ENCODE measurements at places on chromosomes 4 and X.

GRCh38 chrX:68842351-68842750, 13.5 kb downstream of the EFNB1 start:
- no peak for ATAC-seq

- ATAC-seq: no peak
These were observed 276.3 kb downstream of the STPG2 start for GRCh38 chr4:97866821-97867556.

DNA sequence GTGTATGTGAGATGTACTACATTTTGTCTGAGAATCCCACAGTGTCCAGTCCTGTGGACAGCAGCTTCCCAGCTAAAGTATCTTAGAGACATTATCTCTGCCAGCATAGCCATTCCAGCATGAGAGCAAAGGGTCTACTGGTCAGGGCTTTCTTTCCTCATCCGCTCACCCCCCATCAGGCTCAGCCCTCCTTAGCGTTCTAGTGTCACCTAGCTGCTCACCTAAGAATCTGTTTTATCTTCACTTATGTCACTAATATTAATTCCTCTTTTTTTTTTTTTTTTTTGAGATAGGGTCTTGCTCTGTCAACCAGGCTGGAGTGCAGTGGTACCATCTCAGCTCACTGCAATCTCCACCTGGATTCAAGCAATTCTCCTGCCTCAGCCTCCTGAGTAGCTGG, 15.6 kb downstream of the RUFY3 start:
- ATAC-seq: no peak

GRCh38 chr4:8175686-8176085, 17.1 kb upstream of the ABLIM2 start:
- ATAC-seq: no peak

GRCh38 chrX:110733166-110733565, 62.5 kb downstream of the CHRDL1 start:
- ATAC-seq: no peak

DNA sequence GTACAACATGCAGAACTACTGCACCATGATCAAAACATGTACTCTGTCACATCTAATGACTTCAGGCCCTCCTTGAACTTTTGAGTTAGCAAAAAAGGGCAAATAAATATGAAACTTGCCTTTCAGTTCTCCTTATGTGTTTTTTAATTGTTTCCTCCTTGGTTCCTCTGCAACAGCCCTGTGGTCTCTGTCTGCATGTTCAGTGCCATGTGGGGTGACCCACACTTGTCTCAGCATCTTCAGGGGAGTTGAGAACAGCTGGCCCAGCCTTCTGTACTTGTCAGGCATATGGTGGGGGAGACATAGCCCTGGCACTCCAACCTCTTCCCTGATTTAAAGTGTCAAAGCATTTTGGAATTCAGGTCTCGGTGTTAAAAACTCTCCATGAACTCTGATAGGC, 188.0 kb upstream of the PGRMC2 start:
- no peak for ATAC-seq

GRCh38 chrX:23276475-23276874, 58.2 kb upstream of the PTCHD1 start:
- no peak for ATAC-seq

DNA sequence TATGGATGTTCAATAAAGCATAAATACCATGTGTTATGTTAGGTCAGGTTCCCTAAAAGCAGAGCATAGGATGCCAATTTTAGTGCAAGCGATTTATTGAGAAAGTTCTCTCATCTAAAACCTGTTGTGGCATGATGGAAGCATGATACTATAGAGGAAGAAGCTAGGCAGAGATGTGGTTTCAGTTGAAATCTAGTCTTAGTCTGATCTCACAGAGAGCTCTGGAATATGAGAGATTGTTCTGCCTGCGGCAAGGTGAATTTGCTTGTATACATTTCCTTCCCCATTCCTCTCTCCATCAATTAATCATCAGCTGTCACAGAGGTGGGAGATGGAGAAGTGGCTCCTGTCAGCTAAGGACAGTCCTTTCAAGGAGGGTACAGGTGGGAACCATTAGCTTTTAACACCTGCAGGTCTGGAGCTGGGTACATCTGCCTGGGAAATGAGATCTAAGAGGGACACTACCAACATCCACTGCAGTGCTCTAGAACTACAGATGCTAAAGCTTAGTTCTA, 252.4 kb downstream of the CFAP299 start:
- no peak for ATAC-seq

- ATAC-seq: no peak
These were observed 221.7 kb upstream of the DIPK2B start for GRCh38 chrX:45422216-45422925.

GRCh38 chr4:36208893-36209473, 35.3 kb downstream of the ARAP2 start:
- ATAC-seq: peak; percentile 76

- ATAC-seq: no peak
These were observed 130.8 kb downstream of the COL4A6 start for GRCh38 chrX:108307132-108308085.

DNA sequence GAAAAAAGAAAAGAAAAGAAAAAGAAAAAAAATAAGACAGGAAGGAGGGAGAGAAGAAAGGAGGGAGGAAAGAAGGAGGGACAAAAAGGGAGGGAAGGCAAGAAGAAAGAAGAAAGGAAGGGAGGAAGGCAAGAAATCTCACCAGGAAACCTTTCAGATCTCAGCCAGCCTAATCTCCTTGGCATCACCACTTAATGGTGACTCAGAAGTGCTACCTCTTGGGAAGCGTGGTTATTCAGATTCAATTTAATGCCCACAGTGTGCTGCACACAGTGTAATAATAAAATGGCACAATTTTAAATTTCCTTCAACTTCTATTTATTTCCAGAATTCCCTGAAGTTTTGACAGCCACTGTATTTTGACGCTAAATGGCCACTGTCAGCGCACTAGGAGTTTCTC, 50.3 kb downstream of the DKK2 start:
- ATAC-seq: no peak

- no peak for ATAC-seq
These were observed 50.2 kb downstream of the WDR44 start for GRCh38 chrX:118396113-118396512.

DNA sequence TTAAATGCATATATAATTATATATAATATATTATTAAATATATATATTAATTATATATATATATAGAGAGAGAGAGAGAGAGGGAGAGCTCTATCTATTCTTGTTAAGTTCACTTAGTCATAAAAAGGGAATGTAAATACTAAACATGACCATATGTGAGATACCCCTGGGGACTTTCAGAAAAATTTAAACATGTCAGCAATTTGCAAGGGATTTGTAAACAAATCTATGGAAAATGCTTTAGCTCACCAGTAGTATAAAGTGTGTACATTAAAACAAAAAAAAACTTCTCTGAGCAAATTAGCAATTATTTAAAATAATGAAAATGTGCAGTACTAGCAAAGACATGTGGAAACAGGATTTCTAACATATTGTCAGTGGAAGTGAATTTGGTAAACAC, 1755.5 kb downstream of the PCDH19 start:
- ATAC-seq: no peak

DNA sequence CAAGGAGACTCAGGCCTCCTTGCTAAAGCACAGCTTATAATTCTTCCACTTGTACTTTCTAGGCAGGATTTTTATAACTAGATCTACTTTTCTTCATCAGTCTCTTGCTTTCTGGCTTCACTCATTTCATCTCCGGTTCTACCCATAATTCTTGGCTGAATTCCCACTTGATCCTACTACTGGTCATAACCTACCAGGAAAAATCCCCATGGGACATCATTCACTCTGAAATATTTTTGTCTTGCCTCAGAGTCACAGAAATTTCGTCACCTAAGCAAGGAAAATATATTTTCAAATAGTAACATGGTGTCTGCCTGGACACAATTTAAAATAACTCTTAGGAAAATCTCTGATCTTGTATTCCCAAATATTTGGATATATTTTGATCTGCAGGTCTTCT, 122.3 kb downstream of the TEX13A start:
- no peak for ATAC-seq

DNA sequence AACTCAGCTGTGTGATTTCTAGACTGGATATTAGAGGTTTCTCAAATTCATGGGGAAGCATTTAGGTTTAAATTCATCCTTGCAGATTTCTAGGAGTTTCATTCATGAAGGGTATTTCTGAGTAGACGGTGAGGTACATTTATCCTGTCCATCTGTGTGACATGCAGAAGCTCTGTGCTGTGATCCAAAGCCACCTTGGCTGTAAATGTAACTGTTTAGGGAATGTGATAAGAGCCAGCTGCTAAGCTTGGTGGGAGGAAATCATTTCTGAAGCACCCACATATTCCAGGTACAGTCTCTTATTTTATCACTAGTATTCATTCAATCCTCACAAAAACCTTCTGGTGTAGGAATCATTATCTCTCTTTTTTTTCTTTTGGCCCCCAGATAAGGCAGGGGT, 8.7 kb upstream of the DCTD start:
- ATAC-seq: no peak

GRCh38 chr4:9976781-9977180, 44.5 kb downstream of the SLC2A9 start:
- ATAC-seq: peak; percentile 26

DNA sequence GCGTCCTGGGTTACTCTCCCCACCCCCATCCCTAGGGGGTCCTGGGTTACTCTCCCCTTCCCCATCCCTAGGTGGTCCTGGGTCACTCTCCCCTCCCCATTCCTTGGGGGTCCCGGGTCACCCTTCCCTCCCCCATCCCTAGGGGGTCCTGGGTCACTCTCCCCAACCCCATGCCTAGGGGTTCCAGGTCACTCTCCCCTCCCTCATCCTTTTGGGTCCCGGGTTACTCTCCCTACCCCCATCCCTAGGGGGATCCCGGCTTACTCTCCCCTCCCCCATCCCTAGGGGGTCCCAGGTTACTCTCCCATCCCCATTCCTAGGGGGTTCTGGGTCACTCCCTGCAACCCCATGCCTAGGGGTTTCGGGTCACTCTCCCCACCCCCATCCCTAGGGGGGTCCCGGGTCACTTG, 1.5 kb downstream of the ASMTL start:
- ATAC-seq: no peak

- no peak for ATAC-seq
These were observed 34.9 kb upstream of the ANXA10 start for GRCh38 chr4:168057412-168057811.

DNA sequence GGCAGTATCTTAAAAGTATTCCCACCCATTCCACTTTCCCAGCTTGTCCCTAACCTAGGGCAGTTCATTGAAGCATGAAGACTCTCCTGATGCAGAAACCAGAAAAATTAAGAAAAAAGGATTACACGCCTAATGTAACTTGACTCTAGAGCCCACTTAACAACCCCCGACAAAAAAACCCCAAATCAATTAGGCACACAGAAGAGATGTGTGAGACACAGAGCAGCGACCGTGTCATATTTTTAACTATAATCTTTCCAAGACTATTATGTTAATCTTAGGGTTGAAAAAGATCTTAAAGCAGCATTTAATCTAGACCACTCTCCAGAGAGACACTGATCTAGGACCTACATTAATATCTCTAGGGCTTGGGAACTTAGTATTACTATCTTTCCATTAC, 1.3 kb downstream of the YTHDC1 start:
- ATAC-seq: no peak

DNA sequence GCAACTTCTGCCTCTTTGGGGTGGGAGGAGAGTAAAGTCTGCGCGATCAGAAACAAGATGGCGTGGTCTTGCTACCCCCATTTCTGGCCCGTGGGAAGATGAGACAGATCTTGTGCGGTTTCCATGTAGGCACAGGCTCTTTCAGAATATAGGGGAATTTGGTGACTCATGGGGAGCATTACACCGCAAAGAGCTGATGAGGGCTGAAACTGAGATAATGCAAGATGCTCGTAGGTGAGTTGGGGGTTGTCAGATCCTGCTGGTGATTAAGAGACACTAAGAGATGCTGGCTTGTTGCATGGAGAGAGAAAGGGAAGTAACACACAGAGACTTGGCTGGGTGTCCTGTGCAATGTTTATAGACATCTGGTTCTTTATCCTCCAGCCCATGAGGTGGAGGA, 1.5 kb downstream of the EVC start:
- peak; percentile 80 for ATAC-seq

DNA sequence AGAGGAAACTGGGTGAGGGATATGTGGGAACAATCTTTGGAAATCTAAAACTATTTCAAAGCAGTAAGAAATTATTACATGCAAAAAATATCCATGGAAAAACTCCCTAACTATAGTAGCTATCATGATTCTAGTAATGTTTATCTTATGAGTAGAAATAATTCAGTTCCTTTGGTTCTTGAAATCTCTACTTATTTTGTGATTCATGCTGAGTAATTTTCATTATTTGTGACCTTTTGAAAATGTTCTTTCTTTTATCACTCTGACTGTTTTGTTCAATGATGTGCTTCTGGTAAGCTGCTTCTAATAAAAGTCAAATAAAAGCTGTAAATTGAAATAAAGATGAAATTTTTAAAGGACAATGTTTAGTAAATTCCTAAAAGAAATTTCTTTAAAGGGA, 40.4 kb upstream of the MAGEB10 start:
- ATAC-seq: no peak

GRCh38 chr4:85534120-85534519, 59.2 kb downstream of the ARHGAP24 start:
- no peak for ATAC-seq

GRCh38 chrX:20746690-20747089, 480.0 kb upstream of the RPS6KA3 start:
- no peak for ATAC-seq

GRCh38 chrX:39773150-39773549, 324.6 kb downstream of the BCOR start:
- no peak for ATAC-seq

- ATAC-seq: peak; percentile 62
These were observed 227.6 kb upstream of the HDX start for GRCh38 chrX:84729809-84730208.

DNA sequence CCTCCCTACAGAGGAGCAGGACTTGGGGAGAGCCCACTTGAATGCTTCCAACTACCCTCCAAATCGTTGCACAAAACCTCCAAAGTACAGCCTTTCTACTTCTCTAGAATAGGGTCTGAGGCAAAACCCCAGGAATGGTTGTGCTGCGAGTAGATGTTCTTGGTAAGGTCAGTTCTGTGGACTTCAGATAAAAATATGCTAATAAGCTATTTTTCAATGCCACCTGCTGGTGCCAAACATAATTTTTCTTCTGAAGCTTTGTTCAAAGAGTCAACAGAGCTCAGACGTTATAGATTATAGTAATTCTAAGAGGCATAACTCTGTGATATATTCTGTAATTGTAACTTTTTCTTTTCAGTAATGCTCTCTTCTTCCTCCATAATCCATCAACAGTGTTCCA, 425.7 kb downstream of the GPAT3 start:
- ATAC-seq: no peak

DNA sequence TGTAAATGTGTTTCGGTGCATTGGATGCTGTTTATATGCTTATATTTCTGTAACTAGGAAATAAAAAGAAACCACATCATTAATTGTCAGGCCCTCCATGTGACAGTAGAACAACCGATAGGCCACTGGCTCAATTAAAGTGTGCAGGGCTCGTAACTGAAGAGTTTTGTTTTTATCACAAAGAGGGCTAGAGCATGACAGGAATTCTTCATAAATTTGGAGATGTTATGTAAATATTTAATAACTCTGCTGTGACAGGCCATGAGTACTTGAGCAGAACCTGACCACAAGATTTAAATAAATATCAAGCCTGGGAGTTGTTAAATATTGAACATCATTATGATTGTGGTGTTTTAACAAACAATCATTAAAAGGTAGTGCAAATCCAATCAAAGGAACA, 55.9 kb downstream of the MID1 start:
- no peak for ATAC-seq

- ATAC-seq: no peak
These were observed 138.7 kb downstream of the AFAP1 start for GRCh38 chr4:7801001-7801400.
